NCI-H1436 (cell line): ENCODE measurements at places on chromosomes 16 and 17.
A peak's percentile ranks its signal among the peaks of the same experiment; 100 is the strongest.

GRCh38 chr17:50270435-50271362 lies 3.6 kb upstream of the TMEM92 start:
- no peak for DNase-seq

DNA sequence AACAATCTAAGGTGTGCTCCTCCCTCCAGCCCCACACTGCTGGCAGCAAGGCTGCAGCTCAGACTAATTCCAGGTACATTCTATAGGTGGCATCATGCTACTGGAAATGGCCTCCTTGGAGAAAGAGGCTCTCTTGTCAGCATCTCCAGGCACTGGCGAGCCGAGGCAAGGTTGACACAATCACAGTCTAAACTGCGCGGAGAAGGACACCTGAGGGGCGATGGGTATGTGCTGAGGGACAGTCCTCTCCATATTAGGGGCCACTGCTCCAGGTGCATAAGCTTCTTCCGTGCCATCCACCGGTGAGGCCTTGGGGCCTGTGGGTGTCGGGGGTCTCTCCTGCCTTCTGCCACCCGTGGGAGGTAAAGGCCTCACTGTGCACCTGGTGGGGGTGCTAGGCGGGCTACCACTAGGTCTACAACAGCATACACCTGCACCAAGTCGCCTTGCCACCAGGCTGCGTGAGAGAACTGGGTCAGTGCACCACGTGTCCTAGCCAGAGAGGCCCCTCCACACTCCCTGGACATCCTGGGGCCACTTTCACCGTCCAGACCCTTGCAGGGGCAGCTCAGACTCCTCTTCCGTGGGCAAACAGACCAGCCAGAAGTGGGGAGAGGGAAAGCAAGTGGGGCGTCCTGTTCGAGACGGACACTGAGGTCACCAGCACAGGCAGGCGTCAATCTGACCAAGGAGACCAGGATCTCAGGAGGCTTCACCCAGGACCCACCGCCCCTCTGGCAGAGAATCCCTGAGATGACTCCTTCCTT lies 12.1 kb upstream of the CBX8 start:
- peak; percentile 81 for DNase-seq

GRCh38 chr16:11302977-11303376 lies 21.8 kb upstream of the PRM1 start:
- DNase-seq: peak; percentile 23

DNA sequence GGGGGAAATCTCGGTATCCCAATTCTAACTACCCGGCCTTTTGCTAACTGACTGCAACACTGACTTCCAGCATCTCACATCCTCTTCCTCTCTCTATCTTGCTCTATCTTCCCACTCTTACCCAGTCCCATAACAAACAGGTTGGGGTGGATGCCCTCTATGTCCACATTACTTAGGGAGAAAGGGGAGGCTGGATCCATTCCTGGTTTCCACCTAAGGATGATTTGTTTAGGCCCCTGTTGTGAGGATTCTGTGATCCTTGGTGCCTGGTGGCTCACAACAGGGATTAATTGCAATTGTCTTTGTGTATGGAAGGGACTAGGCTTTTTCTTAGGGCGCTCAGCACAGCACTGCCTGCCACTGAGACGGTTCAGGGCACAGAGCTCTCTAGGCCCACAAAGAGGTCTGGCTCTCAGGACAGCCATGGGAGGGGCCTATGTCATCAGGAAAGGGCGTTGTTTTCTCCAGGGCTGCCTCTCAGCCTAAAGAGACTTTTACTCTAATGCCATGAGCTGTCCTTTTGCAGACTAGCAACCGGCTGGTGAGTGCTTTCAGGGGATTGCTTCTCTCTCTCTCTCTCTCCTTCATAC lies 612.1 kb upstream of the SALL1 start:
- DNase-seq: no peak

DNA sequence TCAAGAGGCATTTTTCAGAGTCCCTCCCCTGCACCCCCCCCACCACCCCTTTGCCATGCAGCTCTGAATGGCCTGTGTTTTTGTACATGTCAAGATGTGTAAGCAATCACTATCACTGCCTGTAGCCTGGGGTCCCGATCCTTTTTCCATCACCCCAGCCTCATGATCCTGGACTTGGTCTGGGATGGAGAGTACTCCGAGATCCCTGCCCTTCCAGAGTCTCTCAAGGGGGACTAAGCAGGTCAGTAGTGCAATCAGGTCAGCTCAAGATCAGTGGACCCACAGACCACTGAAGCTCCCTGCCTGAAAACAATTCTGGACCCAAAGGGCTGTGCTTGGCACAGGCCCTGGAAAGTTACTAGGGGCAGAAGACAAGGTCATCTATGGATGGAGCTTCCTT lies 7.5 kb upstream of the GJD3 start:
- no peak for DNase-seq

DNA sequence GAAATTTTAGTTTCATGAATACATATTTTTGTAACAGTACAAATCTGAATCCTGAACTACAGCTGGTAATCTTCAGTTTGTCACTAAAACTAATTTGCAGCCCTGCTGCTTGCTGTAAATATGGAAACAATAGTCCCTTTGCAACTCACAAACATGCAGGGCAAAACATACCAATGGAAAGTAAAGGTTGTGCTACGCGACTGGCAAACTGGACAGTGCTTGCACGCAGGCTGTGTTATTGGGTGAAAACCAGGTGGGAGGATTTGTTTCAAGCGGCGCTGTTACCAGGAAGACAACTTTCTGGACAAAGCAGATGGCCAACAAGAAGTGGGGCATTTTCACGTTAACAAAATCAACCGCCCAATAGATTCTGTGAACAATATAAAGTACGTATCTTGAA lies 93.5 kb downstream of the CDYL2 start:
- no peak for DNase-seq

DNA sequence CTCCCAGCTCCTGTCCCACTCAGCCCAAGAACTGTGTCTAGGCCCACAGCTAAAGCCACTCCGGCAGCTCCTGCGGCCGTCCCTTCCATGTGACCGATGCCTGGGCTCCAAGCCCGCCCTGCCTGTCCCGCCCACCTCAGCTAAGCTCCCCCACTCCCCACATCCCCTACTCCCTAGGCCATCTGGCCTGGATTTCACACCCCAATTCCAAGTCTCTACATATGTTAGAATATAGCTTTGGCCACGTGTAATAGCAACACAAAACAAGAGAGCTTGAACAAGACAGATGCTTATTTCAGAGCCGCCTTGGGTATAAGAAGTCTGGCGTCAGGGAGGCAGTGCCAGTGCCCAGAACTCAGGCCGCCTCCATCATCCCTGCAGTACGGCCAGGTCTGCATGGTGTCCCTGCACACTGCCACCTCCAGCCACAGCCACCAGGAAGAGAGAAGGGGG lies 30.0 kb upstream of the USP22 start:
- DNase-seq: no peak

- DNase-seq: peak; percentile 64
Measured at GRCh38 chr17:50177983-50178834, 12.4 kb downstream of the SGCA start.

DNA sequence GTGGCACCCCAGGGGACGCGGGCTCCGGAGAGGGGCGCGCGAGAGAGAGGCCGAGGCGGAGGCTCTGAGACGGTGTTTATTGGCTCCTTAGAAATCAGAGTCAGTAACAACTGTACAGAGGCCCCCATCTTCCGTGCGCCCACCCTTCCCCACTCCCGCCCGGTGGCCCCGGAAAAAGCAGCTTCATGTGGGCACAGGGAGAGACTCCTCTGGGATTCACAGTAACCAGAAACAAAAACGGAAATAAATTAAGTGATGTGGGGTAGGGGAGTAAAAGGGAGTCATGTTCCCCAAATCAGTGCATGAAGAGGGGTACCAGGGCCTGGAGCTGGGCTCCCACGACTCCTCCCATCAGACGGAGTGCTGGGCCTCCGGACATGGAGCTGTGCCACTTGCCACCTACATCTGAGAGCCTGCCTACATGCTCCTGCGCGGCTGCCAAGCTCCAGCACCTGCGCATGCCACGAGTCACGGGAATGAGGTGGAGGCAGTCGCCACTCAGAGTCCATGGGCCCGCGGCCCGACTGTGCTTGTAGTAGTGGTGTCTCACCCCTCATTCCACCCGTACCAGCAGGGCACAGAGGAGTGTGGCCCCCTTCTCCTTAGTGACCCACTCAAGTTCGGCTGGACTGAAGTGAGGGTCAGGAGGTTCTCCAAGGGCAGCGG lies 543 bp upstream of the GPS2 start:
- DNase-seq: no peak

DNA sequence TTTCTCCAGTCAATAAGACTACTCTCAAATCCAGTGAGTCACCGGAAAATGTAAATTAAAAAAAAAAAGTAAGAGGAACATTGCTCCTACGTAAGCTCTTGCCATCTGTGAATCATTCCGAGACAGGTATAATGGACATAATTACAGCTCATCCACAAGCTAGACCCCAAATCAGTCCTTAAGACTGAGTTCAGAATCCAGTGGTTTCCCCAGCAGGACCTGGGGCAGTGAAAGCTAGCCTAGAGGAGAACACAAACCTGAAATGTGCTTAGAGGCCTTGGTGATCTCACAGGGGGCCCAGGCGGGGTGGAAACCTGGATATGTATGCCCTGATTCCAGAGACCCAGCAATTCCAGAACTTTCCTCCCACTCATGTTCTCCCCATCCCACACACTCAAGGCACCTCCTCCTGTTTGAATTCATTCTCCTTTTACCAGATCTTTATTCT lies 132.0 kb downstream of the COPRS start:
- no peak for DNase-seq

DNA sequence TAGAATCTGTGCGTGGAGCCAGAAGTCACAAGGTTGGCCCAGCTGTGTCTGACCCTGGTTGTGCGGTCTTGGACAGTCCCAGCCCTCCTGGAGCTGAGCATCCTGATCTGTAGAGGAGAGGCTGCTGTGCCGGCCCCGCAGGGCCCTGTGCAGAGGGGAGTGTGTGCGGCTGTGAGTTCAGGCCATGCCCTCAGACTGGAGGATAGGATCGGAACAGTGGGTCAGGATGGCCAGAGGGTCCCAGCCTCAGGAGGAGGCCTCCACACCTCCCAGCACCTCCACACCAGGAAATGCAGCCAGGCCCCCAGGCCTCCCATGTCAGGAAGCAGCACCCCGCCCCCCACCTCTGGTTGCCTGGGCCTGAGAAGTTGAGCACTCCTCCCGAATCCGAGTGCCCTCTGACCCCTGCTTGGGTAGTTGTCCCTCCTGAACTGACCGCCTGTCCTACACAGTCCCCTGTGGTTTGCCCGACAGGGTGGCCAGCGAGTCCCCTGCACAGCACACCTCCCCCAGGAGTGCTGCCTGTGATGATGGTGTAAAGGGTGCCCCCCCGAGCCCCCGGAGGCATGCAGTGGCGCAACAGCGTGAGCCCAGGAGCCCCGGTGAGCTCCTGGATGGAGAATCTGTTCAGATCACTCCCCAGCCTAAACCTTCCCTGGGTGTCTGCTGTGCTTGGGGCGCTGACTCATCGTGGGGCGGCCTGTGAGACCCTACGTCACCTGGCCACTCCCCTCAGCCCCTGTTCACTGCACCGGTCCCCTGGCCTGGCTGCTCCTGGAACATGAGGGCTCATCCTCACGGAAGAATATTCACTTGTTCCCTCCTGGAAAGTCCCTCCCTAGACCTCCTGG lies 285.2 kb downstream of the SEC14L1 start:
- no peak for DNase-seq

- no peak for DNase-seq
Measured at GRCh38 chr17:72617557-72617956, 474.9 kb downstream of the SLC39A11 start.

DNA sequence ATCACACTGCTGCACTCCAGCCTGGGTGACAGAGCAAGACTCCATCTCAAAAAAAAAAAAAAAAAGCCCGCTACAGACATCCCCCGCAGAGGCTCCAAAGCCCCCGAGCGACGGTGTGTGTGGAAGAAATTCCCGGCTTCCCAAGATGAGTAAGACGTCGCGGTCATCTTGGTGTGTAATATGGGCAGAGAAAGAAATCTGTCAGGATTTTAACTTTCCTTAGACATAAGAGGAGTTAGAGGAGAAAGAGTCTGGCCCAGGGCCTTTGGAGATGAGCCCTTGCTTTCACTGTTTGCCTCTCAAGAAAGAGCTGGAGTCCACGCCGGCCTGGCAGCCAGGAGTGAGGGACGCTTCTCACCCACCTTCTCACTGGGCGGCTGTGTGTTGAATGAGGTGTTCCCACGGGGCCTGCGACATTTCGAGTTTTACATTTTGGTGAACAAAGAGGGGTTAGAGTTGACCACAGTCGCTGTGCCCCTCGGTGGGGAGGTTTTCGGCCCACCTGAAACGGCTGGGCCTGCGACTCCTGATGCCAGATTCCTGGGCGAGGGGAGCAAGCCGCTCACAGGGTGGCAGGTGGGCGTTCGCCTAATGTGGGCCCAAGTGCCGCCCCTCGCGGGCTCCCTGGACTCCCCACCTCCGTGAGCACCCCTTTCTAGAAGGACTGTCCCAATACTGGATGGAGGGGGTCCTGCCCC lies 17.9 kb downstream of the C1QTNF1 start:
- no peak for DNase-seq

DNA sequence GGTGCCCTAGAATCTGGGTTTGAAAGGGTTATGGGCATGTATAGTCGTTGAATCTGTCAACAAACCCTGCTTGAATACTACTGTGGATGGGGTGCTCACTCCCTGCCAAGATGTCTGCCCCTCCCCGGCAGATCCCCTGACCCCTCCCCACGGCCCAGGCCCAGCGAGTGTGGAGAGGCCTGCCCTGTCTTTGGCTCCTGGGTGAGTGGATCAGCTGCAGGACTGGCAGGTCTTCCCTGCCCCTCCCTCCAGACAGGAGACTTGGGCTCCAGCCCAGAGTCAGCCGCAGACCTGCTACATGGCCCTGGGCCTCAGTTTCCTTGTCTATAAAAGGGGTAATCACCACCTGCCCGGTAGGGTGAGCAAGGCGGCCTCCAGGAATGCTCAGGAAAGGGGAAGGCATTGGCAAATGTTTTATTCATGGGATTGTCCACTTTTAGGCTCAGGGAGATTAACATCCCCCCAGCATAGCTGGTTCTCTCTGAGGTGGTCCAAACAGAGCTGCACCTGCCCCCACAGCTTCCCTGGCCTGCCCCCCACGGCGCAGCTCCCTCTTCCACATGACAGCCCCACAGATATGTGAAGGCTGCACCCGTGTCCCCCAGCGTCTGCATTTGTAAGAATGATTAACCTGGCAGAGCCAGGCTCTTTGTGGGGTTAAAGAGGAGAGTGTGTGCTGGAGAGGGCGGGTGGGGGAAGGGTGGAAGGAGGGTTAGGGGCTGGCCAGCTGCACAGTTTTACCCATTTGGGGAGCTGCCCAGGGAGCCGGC lies 18.5 kb upstream of the SPNS2 start:
- no peak for DNase-seq

GRCh38 chr17:65730711-65731169 lies 169.3 kb upstream of the AXIN2 start:
- DNase-seq: no peak

- no peak for DNase-seq
Measured at GRCh38 chr16:27177031-27177774, 26.1 kb upstream of the KDM8 start.

DNA sequence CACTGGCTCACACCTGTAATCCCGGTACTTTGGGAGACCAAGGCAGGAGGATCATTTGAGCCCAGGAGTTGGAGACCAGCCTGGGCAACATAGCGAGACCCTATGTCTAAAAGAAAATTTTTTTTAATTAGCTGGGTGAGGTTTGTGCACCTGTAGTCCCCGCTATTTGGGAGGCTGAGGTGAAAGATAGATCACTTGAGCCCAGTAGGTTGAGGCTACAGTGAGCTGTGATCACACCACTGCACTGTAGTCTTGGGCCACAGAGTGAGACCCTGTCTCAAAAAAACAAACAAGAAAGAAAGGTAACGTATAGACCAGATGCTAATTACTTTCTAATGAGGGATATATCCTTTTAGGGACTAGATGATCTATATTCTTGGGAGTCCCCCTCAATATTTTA lies 8.1 kb downstream of the NOL11 start:
- no peak for DNase-seq

- DNase-seq: no peak
Measured at GRCh38 chr16:84139628-84140258, 5.2 kb downstream of the HSDL1 start.

GRCh38 chr17:7916385-7916682 lies 245 bp upstream of the RNF227 start:
- no peak for DNase-seq
